ENCODE measurements at places on chromosomes 11 and 22. TPM values are rescaled to one million over a fixed set of nuclear protein-coding genes. Genes with fewer than 3 reads are reported as not detected.

The CCDC89 gene
- total RNA-seq, result 4.4 TPM

DNA sequence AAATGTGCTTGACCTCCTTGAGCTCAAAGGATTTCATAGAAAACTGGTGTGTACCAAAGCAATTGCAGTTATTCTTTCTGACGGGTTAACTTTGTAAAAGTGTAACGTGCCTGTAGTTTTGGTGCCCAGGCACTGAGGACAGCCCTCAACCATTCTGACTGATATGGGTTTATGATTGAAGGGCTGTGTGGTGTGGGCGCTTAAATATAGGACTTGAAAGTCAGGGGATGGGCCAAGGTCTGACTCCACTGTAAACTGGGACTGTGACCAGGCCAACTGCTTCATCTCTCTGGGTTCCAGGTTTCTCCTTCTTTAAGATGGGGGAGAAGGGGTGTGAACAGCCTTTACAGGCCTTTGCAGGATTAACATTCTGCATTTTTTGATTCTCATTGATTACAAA, 191.1 kb upstream of the ARHGAP20 start:
- DNase-seq, result no peak

DNA sequence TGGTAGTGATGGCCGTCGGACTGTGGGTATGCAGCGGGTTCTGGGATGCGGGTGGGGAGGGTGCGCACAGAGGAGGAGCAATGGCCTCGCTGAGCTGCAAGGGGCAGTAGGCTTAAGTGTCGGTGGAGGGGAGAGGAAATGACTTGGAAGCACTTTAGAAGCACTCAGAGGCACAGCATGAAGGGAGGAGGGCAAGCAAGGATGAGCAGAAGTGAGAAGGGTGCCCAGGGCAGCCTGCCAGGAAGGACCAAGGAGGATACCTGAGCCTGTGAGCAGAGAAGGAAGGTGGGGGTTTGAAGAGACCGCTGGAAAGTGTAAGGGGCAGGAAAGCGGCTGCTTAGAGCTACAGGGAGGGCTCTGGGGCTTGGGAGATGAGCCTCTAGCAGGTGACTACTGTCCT, 330 bp downstream of the SLC5A1 start:
- DNase-seq, result no peak

- DNase-seq, result no peak
Observed at GRCh38 chr11:27153136-27153535, 112.5 kb downstream of the BBOX1 start.

DNA sequence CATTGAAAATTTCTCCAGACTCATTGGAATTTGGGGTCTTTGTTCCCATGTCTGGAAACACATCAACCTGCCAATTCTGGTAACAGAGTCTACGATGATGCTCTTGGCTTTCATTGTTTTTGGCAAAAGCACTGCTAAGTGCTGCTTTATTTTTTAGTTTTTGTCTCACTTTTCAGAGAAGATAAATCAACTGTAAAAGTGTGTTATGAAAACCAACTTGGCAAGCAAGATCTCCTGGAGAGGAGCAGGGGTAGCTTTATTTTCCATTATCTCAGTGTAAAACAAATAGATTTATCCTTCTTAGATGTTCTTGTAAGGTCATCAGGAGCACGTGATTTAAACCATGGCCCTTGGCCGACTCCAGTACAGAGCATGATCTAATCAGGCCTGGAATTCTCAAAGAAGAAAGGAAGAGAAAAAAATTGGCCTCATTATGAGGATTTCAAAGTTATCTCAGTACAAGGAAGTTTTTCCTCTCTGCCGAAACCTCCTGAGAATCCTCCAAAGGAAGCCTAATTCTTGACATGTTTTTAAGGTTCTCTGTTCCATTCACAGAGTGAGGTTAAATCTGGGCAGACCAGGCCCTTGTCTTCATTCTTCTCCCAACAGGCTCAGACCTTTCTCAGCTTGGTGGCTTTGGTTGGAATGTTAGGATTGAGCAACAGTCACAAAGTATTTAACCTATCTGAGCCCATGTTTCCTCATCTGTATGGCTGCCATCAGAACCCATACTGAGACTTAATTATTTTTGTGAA, 16.4 kb upstream of the PAMR1 start:
- peak; percentile 90 for DNase-seq

GRCh38 chr11:105334025-105334714, 194.6 kb upstream of the CARD18 start:
- no peak for DNase-seq

DNA sequence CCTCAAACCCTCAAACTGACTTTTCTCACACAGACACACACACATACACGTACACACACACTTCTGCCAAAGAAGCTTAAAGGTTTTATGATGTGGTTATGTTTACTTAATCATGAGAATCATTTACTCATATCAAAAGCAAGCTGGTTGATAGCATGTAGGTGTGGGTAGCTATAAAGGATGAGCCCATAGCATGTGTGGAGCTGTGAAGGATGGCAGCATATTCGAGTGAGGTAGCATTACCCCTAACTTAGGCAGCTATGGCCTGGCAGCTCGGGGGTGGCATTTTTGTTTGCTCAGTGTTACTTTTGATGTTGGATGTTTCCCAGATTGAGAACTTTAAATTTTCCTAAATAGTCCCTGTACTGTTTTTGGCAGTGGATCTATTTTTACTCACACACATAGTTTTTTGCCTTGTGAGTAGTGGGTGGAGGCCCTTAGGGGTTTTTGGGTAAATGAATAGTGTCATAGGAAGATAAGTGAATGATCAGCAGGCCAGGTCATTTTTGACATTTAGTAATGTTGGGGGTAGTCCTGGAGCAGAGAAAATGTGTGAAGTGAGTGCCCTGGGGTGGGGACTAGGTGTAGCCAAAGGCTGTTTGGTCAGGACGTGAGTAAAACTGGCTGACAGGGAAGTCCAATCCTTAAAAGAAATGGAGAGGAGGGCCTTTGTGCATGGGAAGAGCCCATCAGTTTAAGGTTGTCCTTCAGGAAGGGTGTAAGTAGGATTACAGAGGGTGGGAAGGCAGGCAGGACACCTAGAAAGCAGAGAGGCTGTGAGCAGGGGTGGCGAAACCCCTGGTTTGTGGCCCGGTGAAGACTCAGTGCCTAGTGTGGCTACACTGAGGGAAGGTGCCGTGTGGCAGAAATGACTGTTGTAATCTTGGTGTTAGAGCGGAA, 7.1 kb downstream of the YWHAH start:
- DNase-seq, result peak; percentile 38

All from GM23248 (cell line).